ENCODE measurements at places on chromosomes 3 and 15.

- peak; percentile 85 for DNase-seq
Observed at GRCh38 chr3:9932843-9933560, 632 bp upstream of the CRELD1 start.

DNA sequence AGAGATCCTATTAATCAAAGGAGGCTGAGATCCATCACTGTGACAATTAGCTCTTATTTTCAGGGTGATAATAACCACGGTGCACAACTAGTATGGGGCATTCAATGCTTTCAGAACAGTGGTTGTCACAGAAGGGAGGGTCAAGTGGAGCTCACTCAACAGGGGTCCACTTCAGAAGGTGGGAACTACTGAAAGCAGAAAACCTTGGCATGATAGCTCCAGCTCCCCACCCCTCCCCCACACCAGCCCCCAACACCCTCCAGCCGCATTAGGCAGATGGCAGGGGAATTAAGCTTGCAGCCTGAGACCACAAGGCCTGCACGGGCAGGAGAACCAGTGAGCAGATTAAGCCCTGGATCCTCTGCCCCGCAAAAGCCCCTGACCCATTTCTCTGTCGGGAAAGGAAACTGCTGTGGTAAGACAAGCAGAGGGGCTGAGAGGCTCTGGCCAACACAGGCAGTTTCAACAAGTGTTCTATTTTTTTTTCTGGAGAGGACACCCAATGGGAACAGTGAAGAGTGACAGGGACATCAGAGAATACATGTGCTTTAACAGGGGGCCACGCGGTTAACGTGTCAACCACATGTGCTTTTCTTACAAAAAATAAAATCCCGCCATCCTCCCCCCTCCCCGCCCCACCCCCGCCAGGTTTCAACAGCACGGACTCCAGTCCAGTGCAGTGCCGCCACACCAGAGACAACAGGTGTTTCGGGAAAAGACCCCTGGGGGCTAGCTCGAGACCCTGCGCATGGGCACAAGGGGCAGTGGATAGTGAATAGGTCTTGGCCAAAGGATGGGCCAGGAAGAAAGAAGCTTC, 997 bp downstream of the FYCO1 start:
- peak; percentile 64 for DNase-seq

DNA sequence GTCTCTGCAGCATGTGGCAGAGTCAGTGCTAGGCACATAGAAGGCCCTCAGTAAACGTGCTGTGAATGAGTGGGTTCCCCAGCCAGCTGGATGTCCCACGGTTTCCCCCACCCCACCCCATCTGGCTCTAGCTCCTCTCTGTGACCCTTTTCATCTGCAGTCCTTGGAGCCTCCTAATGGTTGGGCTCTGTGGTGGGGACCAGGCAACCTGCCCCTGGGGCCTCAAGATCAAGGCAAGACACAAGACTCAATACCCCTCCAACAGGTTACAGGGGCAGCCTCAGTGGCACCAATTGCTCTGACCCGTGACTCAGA, 17.1 kb upstream of the CYP11A1 start:
- DNase-seq, result no peak

GRCh38 chr3:75180235-75180944, 483.7 kb upstream of the FRG2C start:
- no peak for DNase-seq

DNA sequence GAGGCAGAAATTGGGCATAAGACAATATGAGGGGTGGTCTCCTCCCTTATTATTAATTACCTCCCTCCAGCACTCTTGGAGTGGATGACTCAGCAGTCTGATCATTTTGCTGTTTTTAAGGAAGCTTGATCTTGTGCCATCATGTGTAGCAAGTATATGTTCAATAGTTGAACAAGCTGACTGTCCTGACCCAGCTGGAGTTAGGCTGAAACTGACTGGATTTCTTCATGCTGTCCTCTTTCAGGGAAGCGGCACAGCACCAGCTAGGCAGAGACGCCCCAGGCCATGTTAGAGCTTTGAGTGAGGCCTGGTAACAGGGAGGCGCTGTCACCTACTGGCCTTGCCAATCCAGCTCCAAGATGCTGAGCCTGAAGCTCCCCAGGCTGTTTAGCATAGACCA, 54.4 kb upstream of the KIF23 start:
- no peak for DNase-seq

DNA sequence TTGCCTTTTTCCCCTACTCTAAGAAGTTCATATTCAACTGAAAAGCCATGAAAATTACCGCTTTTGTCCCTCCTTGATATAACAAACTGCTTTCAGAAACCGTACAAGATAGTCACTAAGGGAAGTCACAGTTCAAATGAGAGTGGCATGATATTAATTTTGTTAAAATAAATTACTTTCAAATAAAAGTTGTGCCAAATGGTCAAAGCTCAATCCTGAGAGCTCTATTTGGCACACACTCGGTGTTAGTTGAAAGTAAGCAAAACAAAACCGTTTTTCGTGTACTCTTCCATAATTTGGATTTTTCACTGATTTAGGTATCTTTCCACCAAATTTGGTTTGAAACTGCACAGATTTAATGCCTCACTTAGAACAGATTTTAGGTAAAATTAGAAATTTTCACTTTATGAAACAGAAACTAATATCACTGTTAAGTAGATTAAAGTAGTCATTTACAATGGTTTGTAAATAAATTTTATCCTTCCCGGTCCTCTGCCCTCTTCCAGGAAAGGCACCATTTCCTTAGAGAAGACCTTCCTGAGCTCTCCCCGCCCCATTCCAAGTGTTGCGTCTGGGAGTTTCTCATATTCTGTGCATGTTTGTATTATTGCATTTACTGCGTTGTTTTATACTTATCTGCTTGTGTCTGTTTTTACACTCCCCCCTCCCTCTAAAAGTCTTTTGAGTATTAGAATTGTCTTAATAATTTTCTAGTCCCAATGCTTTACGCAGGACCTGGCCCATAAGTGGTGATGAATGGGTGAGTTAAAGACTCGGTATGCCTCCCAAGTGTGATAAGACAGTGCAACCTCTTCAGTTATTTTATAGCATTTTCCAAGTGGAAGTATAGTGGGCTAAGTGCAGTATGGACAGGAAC, 853 bp downstream of the TCAIM start:
- no peak for DNase-seq

- no peak for DNase-seq
Observed at GRCh38 chr15:77002436-77002835, 7.5 kb downstream of the PSTPIP1 start.

- no peak for DNase-seq
Observed at GRCh38 chr15:71595846-71596553, 214.4 kb upstream of the NR2E3 start.

- no peak for DNase-seq
Observed at GRCh38 chr3:61132062-61132461, 119.2 kb downstream of the FHIT start.

- DNase-seq, result no peak
Observed at GRCh38 chr3:181713280-181713647, 1.5 kb downstream of the SOX2 start.

DNA sequence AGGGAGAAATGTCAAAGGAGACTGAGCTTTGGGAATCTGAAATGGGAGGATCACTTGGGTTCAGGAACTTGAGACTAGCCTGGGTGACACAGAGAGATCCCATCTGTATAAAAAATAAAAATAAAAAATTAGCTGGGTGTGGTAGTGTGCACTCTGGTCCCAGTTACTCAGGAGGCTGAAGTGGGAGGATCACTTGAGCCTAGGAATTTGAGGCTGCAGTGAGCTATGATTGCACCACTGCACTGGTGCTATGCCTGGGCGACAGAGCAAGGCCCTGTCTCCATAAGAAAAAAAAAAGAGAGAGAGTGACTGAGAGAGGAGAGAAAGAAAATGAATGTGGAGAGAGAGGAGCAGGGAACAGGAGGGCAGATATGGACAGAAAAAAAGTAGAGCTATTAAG, 72.8 kb downstream of the SENP2 start:
- no peak for DNase-seq

GRCh38 chr3:119084371-119085069, 49.9 kb upstream of the IGSF11 start:
- peak; percentile 50 for DNase-seq

GRCh38 chr3:179967622-179968021, 69.1 kb downstream of the PEX5L start:
- DNase-seq, result no peak

DNA sequence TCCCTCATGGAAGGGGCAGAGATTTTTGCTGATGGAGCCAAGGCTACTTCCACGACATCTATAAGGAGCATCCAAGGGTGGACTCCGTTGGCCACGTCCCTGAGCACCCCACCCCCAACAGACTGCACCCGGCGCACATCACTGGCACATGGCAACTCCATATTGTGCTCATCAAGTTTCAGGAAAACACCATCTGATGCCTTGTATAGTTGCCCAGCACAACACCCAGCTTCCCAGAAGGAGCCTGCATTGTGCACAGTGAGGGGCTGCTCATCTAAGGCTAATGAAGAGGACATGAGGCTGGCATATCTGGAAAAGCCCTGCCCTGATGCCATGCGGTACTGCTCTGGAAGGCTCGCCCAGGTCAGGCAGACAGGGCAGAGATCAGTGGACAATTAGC, 15.0 kb upstream of the CACNA2D2 start:
- DNase-seq, result no peak

- DNase-seq, result peak; percentile 36
Observed at GRCh38 chr3:177538750-177539730, 341.8 kb upstream of the TBL1XR1 start.

DNA sequence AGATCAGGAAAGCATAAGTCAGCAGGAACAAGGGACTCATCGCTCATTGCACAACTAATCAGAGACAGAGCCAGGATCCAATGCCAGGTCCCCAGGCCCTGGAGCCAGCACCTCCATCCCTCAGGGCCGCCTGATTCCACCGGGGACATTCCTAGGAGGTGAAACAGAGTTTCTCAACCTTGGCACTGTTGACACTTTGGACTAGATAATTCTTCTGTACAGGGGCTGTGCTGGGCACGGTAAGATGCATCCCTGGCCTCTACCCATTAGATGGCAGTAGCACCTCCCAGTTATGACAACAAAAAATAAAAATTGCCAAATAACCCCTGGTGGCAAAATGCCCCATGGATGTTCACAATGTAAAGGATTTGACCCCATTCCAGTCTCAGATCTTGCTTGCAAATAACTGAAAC, 127.7 kb downstream of the MTHFS start:
- DNase-seq, result no peak

- DNase-seq, result no peak
Observed at GRCh38 chr3:47476330-47476626, 537 bp upstream of the SCAP start.

DNA sequence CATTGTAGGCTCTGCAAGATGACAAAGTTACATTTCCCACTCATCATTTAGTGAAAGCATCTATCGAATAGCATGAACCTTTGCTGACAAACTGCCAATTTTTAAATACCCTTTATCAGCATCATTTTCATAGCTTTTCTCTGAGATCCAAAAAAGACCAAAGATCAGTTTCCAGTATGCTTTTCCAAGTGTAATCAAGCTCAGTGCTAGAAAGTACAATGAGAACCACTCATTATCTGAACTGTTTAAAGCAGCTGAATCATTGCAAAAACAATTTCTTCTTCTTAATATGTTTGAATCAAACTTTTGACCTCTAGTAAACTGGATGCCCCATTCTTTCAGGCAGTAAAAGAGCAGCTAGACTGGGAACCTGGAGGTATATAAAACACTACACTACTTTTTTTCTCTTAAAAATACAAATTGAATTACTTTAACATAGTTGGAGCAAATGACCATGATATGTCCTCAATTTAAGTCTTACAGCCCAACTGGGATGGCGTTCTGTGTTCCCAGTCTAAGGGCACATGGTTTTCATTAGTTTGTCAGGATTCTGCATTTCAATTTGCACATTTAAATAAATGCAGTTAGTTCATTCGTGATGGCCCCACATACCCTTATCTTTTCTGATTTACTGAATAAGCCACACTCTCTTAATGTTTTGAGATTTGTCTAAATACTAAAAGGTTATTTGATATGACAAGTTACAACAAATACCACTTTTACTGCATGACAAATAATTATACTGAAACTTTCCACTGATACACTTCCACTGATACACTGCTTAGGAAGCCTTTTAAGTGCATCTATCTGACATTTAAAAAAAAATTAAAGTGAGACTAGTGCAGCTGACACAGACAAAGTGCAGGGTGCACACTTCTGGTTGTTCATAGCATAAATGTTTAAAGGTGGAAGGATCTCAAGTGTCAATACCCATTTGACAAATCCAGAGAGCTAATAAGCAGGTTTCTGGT, 146.0 kb upstream of the FRMD4B start:
- DNase-seq, result no peak

- no peak for DNase-seq
Observed at GRCh38 chr3:186514296-186515002, 29.7 kb downstream of the CRYGS start.

DNA sequence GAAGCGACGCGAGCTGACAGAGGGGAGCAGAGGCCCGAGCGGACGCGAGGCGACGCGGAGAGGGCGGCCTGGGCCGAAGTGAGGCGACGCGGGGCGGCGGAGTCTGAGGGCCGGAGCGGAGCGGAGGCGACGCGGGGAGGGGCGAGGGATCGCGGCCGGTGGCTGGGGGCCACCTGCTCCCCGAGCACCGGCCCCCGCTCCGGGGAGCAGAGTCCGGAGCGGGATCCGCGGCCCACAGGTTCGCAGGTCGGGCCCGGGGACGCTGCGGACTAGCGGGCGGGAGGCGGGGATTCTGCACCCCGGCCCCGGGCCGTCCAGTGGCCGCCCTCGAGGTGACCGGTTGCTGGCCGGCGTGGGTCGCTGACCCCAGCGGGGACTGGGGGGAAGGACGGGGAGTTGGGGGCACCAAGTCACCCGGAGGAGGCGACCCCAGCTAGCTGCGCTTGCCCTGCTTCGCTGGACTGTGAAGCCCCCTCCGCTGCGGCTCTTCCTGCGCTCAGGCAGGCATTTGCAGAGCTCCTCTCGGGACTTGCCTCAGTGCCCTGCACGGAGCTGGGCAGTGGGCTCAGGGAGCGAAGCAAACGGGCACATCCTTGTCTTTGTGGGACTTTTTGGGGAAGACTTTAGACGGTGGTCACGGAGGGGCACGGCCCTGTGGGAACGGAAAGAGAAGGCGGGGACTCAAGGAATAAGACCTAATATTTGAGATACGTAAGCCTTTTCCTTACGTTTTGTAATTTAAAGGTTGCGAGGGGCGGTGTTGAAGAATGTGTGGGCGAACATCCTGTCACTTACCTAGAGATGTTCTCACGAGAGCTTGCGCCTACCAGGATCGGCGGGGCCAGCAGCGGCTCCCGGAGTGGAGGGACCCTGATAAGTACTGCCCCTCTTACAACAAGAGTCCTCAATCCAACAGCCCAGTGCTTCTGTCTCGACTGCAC, 566 bp downstream of the HMCES start:
- DNase-seq, result peak; percentile 79

GRCh38 chr3:52881871-52882270, 15.5 kb downstream of the STIMATE start:
- no peak for DNase-seq

GRCh38 chr3:119751423-119751822, 30.5 kb upstream of the NR1I2 start:
- DNase-seq, result no peak
